ENCODE measurements at places on chromosomes 5 and 9. TPM values are rescaled to one million over a fixed set of nuclear protein-coding genes. Genes with fewer than 3 reads are reported as not detected.

The NDST1 gene
- 146 TPM for total RNA-seq

The JAKMIP2 gene
- total RNA-seq = 37.7 TPM

The DCANP1 gene
- 0.14 TPM for total RNA-seq

The IL17B gene
- not detected for total RNA-seq

The C9 gene
- not detected for total RNA-seq

The HEMGN gene
- total RNA-seq = not detected

The P4HA2 gene
- 26.6 TPM for total RNA-seq

The NUDCD2 gene
- 31.1 TPM for total RNA-seq

The PCDHGA9 gene
- total RNA-seq = 15.8 TPM

The SNX30 gene
- total RNA-seq = 45.5 TPM

The OR1Q1 gene
- 0.50 TPM for total RNA-seq

The HNRNPH1 gene
- 354 TPM for total RNA-seq

The SPATA31E1 gene
- not detected for total RNA-seq

The IFNA13 gene
- 0.63 TPM for total RNA-seq

The LCN15 gene
- 3.1 TPM for total RNA-seq

The PTGES gene
- 2.9 TPM for total RNA-seq

The PCDHGC4 gene
- total RNA-seq = 18.1 TPM

The TUBB4B gene
- total RNA-seq = 255 TPM

The WDR31 gene
- total RNA-seq = 9.4 TPM

The C5orf34 gene
- total RNA-seq = 3.1 TPM

The PKD2L2 gene
- not detected for total RNA-seq

The ITK gene
- total RNA-seq = 0.53 TPM

The AGXT2 gene
- not detected for total RNA-seq

The SPINK1 gene
- not detected for total RNA-seq

The PCDHB13 gene
- 12.0 TPM for total RNA-seq

The IL13 gene
- total RNA-seq = not detected

The LCN9 gene
- total RNA-seq = 0.72 TPM

The ISOC1 gene
- 7.7 TPM for total RNA-seq

The FAM221B gene
- not detected for total RNA-seq

The HIGD2A gene
- 82.3 TPM for total RNA-seq

The FBP2 gene
- total RNA-seq = not detected

The GRM6 gene
- not detected for total RNA-seq

The PLK2 gene
- total RNA-seq = 115 TPM

The BAAT gene
- 1.8 TPM for total RNA-seq

The ASPN gene
- 1.2 TPM for total RNA-seq

The PLEKHG4B gene
- 1.4 TPM for total RNA-seq

The GLRA1 gene
- 2.1 TPM for total RNA-seq

The SHISAL2B gene
- total RNA-seq = not detected

The LRRC70 gene
- total RNA-seq = 3.9 TPM

The COL15A1 gene
- total RNA-seq = 0.74 TPM

The ZBTB43 gene
- 45.7 TPM for total RNA-seq

The LVRN gene
- 0.25 TPM for total RNA-seq

The DAPK1 gene
- 159 TPM for total RNA-seq

The SEMA5A gene
- 19.7 TPM for total RNA-seq

The PLAC8L1 gene
- total RNA-seq = not detected

Measured in dorsolateral prefrontal cortex (tissue), 122 donors.